ENCODE measurements at places on chromosomes 3 and 15.

- DNase-seq: no peak
These were observed 377.7 kb downstream of the IL20RB start for GRCh38 chr3:137335478-137335877.

GRCh38 chr3:110575702-110576101, 495.9 kb upstream of the NECTIN3 start:
- no peak for DNase-seq

DNA sequence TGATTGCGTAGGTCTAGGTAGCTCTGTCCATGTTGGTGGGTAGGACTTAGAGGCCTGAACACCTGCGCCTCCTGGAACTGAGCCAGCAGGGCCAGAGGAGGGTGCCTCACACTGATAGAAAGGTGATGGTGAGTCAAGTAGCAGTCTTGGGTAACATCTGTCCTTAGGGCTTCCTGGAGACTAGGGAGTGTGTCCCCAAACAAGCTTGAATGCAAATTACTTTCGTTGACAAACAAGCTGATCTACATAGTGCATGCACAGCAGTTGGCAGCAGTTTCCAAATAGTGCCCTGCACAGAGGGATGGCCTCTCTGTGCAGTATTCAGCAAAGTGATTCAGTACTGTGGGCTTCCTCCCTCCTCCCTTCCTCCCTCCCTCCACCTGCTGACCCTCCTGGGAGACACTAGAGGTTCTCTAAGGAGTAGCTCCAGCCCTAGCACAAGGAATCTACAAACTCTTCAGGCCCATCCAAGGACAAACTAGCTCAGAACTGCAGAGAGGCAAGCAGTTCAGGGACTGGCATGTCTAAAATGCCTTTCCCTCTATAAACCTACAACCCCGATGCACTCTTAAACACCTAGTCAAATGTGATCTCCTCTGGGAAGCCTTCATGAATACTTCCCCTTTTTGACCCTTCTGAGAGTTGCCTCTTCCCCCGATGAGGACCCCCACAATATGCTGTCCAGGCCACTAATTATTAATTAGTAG, 61.0 kb downstream of the TLE3 start:
- DNase-seq: no peak

DNA sequence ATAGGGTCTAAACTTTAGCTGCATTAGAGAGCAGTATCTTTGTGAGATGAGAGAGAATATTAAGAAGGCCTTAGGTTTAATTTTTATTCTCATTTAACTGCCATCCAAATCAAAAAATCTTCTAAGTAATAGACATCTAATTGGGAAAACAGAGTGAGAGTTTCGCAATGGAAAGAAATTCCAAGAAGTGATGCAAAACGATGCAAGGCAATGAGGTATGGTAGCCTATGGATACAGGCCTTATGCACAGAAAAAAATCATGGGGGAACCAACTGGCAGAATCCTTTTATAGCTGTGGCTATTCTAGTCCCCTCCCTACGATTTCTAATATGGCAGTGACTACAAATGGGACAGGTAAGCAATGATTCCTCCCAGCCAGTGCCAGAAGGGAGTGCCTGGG, 225.9 kb downstream of the GREM1 start:
- DNase-seq: no peak

GRCh38 chr3:131081224-131081623, 54.5 kb downstream of the NEK11 start:
- no peak for DNase-seq

GRCh38 chr3:16961621-16962205, 77.0 kb downstream of the PLCL2 start:
- no peak for DNase-seq

Measured in tibial nerve (tissue), 4 donors.